ENCODE measurements at places on chromosomes 4 and X.

- DNase-seq: no peak
These were observed 5.9 kb upstream of the HSD17B10 start for GRCh38 chrX:53440101-53440500.

DNA sequence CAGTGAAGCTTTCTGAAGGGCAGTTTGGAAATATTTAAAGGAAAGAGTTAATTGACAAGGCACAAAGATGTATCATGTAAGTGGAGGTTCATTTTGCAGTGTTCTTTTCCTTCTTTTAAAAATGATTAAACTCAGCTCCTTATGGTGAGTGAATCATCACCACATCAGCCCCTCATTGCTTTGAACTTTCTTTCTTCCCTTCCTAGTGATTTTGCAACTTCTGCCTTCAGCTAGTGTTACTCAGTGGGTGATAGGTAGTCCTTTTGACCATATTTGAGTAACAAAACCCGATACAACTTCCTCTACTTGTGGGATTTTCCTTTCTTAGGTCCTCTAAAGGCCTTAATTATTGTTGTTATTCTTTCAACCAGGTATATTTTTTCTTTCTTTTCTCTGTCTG is 8.2 kb downstream of the ZCCHC4 start:
- DNase-seq: no peak

DNA sequence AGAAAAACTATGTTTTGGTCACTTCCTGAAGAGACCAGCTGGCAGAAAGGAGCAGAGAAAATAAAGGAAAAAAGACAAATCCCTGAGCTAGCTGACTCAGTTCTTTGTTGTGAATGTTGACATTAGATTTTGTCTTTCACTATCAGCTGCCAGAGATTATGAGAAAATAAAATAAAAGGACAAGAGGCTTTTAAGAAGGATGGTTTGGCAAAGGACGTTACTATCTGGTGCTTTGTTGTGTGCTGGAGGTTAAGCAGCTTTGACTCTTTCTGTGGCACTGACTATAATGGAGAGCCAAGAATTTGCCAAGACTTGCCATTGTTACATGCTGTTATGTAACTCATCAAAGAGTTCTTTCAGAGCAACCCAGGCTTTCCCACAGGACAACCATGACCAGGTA is 12.1 kb downstream of the ASB5 start:
- no peak for DNase-seq

DNA sequence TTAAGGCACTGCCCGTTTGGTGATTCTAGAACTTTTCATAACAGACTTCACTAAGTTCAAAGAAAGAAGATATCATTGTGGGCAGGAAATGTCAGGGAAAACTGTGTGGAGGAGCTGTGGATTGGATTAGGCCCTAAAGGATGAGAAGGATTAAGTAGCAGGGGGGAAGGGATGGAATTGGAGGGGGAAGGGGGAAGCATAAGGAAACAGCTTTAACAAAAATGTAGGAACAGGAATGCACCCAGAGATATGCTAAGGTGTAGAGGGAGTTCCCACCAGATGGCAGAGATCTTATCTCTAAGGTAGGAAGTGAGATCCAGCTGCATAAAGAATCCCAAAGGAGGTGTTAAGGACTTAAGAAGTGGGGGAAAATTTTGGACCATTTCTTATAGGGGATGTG is 114.5 kb downstream of the LARP7 start:
- no peak for DNase-seq

DNA sequence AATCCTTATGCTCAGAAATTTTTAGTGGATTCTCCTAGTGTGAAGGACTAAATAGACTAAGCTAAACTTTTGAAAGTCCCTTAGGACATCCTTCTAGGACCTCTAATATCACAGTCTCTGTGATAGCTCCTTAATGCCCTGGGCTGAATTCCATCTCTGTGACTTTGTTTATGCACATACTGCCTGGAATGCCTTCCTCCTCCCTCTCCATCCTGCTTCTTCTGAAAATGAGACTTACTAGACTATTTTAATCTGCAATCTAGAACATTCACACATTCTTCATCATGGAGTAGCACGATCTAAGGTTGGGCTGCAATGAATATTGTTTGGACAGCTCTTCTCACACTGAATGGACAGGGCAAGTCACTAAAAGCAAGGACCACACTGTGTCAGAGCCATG is 65.0 kb upstream of the MSX1 start:
- no peak for DNase-seq

DNA sequence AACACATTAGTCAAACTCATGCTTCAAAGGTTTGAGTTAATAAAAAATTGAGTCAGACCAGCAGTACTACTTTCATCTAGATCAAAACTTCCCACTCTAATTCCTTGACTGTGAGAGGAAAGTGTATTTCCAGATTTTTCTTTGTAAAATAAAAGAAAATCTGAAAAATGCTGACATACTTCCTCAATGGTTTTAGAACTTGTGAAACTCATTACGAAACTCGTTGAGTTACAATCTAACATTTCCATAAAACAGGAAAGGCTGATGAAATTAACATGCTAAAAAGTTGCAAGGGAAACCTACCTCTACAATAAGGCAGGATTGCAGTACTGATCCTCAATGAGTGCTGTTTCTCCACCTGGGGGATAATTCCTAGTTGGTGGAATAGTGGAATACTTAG is 217.8 kb upstream of the HCCS start:
- DNase-seq: no peak

- DNase-seq: no peak
These were observed 95.4 kb upstream of the MAML3 start for GRCh38 chr4:140249351-140249750.

DNA sequence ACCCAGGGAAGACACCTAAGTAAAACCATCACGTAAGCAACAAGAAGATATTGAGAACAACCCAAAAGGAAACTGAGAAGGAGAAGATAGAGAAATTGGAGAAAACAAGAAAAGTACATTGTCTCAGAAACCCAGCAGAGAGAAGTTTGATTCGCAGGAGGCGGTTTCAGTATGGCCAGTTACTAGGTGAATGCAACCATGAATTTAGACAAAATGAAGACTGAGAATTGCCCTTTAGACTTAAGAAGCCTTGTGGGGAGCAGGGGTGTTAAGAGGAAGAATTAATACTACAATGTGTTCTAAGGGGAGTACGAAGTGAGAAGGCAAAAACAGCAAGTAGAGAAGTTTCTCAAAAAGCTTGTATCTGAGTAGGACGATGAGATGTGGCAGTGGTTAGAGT is 229.3 kb upstream of the NEIL3 start:
- no peak for DNase-seq

DNA sequence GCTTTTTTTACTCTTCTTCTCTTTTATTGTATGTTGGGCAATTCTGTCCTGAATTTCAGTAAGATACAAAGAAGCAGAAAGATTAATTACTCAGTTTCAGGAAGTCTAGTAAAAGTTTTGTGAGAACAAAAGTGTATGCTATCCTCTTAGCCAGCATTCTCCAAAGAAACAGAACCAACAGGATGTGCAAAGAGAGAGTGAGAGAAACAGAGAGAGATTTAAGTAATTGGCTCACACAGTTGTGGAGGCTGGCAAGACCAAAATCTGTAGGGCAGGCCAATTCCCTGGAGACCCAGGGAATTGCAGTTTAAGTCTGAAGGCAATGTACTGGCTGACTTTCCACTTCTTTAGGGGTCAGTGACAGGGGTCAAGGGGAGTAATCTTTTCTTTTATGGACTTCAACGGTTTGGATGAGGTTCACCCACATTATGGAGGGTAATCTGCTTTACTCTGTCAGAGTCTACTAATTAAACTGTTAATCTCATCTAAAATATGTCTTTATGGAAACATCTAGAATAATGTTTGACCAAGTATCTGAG is 59.2 kb upstream of the SLC39A8 start:
- no peak for DNase-seq

GRCh38 chr4:42716996-42717395 is 60.1 kb upstream of the ATP8A1 start:
- DNase-seq: no peak

- DNase-seq: no peak
These were observed 15.6 kb upstream of the ART3 start for GRCh38 chr4:76058888-76059426.

DNA sequence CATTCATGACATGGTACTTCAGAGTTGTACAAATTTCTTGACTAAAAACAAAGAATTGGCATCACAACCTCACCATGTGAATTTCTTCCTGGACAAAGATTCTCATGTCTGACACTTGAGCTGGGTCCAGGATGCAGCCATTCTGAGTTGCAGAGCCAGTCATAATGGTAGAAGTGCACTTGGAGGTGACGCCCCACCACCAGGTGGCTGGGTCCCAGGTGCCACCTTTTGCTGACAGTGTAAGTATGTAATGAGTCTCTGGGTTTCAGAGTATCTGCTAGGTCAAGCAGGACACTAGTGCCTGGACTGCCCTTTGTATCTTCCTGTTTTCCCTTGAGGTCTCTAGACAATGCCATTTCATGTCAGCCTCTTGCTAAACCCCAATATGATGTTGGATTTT is 36.6 kb upstream of the WDR1 start:
- DNase-seq: no peak

DNA sequence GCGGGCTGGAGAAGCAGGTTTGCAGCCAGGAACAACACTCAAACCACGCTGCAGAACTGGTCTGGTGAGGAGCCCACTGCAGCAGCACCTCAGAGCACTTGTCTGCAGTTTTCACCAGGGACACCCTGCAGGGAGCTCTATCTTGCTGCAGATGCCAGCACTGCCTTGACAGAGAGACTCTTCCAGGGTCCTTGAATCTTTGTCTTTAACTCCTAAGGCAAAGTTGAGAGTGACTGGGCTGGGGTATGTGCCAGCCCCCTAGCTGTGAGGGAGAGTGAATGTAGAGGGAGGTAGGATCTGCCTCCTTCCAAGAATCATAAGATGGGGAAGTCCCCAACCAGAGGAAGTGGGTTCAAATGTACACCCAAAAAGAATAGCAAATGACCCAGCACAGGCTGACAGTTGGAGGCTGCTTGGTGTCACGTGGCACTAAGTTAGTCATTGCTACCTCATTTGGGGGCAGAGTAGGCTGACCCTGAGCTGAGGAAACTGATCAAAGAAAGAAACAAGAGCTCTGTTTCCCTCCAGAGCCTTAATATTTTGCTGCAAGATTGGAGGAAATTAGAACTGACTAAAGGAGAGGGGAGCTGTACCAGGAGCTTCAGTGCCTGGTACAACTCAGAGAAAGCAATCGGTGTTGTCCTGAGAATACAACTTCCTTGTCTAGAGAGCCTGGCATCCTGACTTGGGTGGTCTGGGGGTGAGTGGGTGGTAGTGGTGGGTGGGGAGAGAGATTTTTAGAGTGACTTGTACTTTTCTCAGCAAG is 28.2 kb upstream of the HUWE1 start:
- DNase-seq: peak; percentile 50

DNA sequence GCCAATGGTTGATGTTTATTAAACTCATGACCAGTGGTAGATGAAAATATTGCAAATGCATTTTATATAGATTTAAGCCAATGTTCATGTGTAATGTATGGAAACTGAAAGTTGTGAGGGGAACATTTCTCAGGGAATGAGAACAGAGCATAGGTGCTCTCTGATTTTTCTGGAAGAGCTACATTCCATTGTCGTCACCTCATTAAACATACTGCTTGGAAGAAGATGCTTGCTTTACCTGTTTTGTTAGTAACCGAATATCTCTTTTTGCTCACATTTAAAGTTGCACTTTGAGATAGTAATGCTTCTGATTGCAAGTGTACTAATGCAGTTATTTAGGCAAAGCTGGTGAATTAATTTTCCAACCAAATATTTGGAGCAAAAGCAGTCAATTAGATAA is 93.8 kb upstream of the CLCN4 start:
- DNase-seq: no peak

DNA sequence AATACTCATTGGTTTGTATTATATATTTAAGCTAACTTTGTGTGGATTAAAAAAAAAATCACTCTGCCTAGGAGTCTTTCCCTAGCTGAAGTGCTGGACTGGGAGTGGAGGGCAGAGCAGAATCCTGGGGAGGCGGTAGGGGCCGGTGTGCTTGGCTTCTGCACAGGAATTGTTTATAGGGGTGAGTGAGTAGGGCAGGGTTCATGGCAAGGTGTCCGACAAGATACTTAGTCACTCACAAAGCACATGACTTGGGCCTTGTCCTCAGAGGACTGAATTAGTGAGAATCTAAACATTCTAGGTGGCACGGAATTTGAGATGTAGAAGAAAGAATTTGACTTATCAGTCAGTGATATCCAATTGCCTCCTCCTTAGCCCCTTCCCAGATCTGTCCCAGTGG is 32.2 kb downstream of the FNIP2 start:
- DNase-seq: no peak

- no peak for DNase-seq
These were observed 13.2 kb downstream of the EFHC2 start for GRCh38 chrX:44330227-44330626.

GRCh38 chr4:53101191-53101581 is 239.1 kb downstream of the RASL11B start:
- DNase-seq: no peak

GRCh38 chr4:118034053-118034785 is at the start of gene NDST3:
Gene NDST3 (plus strand): TSS chr4:118034486. CDS start chr4:118053911, 19,425 bp downstream.
- peak; percentile 8 for DNase-seq

DNA sequence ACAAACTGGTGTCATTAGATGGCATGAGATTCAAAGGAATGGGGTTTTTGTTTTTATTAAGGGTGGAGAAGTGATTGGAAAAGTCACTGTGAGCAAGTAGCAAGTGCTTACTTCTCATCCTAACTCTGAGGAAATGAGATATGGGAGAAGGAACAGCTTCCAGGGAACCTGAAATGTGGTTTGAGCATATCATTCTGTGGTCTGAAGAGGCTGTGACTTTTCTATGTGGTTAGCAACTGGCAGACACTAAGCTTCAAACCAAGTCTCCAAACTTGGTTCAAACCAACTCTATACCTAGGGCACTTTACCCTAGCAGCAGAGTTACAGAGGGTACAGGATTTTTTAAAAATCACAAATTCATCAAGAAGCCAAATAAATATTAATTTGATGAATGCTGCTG is 58.2 kb downstream of the DCLK2 start:
- no peak for DNase-seq

DNA sequence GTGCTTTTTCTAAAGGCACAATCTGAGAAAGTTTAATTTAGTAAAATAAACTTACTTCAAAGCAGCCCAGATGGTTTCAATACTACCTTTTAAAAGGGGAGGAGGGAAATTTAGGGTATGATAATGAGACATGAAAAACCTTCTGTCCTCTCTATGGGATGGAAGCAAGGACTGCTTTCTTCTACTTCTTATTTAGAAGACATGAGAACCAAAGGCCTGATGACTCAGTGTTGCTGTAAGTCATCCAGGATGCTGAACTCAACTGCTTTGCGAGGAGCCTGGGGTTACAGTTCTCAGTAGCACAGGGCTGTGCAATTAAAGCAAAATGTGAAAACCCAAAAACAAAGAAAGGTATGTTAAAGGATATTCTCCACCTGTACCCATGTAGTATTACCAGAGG is 140.8 kb upstream of the EDNRA start:
- DNase-seq: no peak

DNA sequence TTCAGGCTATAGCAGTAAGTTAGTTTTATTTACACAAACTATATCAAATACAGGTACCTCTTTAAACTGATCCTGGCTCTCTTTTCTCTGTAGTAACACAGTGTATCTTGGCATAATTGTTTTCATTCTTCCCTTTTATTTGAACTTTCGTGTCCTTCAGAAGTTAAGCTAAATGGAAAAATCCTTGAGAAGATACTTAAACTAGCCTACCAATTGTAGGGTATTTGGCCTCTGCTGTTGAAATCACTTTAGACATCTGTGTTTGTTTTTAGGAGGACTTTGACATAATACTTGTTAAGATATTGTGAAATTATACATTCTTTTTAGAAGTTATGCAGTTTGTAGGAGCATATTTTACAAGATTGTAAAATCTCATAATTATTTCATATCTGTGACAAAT is 90.3 kb upstream of the GK2 start:
- no peak for DNase-seq

GRCh38 chrX:8084006-8084405 is 87.1 kb downstream of the VCX2 start:
- no peak for DNase-seq
